Cardiac muscle cell (in vitro differentiated cells and primary cell): ENCODE measurements at places on chromosomes 13 and 19. TPM values are rescaled to one million over a fixed set of nuclear protein-coding genes. Genes with fewer than 3 reads are reported as not detected.

DNA sequence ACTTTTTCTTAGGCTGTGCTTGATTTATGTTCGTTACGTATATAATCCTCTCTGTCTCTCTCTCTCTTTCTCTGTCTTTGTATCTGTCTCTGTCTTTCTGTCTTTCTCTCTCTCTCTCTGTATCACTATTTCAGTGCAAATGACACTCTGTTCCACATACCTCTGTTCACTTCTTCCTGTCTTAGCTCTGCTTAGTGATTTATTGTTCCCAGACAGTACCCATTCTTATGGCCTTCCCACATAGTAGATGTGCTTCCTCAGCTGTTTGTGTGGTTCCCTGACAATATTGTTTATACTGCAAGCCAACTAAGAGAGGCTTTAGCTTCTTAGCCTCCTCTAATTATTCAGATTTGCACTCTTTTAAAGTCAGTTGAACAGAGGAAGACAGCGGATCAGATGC is 1244.2 kb downstream of the DIAPH3 start:
- no peak for DNase-seq

- DNase-seq: no peak
These were observed 318.4 kb downstream of the DCLK1 start for GRCh38 chr13:35812736-35813135.

DNA sequence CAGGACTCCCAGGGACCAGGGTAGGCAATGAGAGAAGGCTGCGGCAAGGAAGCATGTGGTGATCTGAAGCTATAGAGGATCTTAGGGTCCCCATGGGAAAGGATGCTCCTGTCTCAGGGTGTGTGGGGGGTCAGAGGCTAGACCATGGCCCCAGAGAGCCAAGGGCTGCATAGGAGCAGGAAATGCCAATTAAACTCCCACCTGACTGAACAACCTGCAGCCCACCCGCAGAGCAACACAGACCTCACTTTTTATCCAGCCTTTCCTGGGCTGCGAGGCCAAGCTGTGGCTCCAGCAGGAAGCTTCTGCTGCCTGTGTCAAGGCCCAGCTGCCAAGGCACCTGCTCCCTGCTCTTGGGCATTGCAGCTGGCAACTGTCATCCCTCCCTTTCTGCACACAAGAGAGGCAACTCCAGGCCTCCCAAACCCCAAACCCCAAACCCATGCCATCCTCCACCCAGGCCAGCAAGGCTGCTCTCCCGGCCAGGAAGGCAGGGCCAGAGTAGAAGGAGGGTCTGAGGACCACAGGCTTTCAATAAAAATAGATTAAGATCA is 290.1 kb downstream of the FOXO1 start:
- DNase-seq: no peak

GRCh38 chr13:40792284-40793051 is 3.1 kb downstream of the SLC25A15 start:
- DNase-seq: no peak

GRCh38 chr19:6718741-6719539 is 1.5 kb downstream of the C3 start:
- DNase-seq: peak; percentile 59

GRCh38 chr13:37598597-37598996 is at the start of gene POSTN:
POSTN (minus strand) TSS chr13:37598768; CDS start chr13:37598726, 42 bp downstream.
- peak; percentile 9 for DNase-seq

- peak; percentile 77 for DNase-seq
These were observed 130.3 kb upstream of the SERP2 start for GRCh38 chr13:44243198-44243857.

DNA sequence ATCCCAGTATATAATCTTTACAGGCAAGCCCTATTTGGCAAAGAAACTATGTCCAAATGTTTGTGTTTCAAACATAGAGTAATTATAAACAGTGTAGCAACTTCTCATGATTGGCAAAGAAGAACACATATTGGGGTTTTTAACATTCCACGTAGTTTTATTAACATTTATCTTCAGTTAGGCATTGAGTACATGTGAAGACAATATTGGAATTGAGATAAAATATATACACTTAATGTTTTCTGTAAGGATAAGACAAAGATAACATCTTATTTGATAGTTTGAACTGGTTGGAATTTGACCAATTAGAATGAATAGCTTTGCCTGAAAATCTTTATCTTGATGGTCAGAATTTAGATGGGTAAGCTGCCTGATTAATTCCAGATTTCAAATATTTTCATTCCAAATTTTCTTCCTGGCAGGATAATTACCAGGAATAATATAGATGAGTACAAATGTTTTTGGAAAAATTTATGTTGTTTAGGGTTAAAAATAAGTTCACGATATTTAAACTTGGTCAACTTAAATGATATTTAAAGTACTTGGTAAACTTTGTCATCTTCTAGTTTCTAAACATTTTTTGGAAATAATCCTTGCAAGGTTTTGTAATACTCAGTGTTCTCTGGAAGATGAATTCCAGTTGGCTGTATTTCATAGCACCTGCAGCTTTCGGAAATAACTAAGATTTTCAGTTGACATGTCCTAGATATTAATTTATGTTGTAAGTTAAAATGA is 536.5 kb upstream of the SPRY2 start:
- DNase-seq: no peak

GRCh38 chr13:45966715-45967114 is 85.8 kb downstream of the ZC3H13 start:
- DNase-seq: no peak

DNA sequence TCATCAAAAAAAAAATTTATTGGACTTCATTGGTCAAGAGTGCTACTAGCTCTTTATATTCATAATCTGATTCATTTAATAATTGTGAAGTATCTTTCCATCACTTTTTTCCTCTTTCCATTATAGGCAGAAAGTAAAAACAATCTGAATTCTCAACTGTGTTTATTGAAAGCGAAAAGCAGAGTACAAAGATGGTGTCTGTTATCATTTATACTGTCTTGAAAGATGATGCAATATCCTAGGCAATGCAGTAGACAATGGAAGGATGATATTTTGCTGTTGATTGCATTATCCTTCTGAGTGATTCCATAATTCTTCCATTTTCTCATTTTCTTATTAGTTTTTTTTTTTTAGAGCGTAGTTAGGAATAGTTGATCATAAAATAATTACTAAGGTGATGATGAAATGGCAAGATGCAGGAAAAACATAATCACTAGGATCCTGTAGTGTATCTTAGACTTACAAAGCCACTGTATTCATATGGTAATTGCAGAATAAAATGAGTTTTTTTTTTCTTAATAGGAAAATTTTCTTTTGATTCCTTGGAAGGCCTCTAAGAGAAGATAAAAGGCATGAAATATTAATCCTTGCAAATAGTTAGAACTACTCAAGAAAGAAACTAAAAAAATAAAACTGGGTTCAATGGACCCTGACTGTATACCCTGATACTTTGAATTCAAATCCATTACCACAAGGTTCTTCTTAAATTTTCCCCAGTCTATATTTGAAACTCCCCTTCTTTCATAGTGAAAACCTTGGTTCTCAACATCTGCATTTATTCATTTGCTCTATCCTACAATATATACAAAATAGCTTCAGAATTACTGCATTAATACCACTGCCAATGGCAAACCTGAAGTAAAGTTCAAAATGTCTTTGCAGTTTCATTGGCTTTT is 11.6 kb downstream of the URI1 start:
- DNase-seq: no peak

GRCh38 chr13:62663767-62664166 is 1248.1 kb upstream of the PCDH20 start:
- DNase-seq: no peak

CYP2A6 gene
- total RNA-seq: 0.42 TPM in 1 of 2 replicates, not detected in the other

IGLON5 gene
- 9.7 and 12.6 TPM in 2 replicates for total RNA-seq

ZNF541 gene
- total RNA-seq: 0.49 TPM in 1 of 2 replicates, not detected in the other

STOML3 gene
- not detected in 2 replicates for total RNA-seq

PTH2 gene
- total RNA-seq: 2.8 and 6.2 TPM in 2 replicates

OR7D2 gene
- 0.04 and 0.15 TPM in 2 replicates for total RNA-seq

MZF1 gene
- 51.1 TPM in 2 replicates for total RNA-seq

PSG3 gene
- not detected in 2 replicates for total RNA-seq

ABCC4 gene
- total RNA-seq: 2.0 and 5.0 TPM in 2 replicates
